ENCODE measurements at places on chromosomes 13 and 19.

- no peak for DNase-seq
These were observed 628 bp downstream of the BEST2 start for GRCh38 chr19:12752056-12752781.

GRCh38 chr19:38203197-38203596 lies 20.8 kb downstream of the DPF1 start:
- no peak for DNase-seq

DNA sequence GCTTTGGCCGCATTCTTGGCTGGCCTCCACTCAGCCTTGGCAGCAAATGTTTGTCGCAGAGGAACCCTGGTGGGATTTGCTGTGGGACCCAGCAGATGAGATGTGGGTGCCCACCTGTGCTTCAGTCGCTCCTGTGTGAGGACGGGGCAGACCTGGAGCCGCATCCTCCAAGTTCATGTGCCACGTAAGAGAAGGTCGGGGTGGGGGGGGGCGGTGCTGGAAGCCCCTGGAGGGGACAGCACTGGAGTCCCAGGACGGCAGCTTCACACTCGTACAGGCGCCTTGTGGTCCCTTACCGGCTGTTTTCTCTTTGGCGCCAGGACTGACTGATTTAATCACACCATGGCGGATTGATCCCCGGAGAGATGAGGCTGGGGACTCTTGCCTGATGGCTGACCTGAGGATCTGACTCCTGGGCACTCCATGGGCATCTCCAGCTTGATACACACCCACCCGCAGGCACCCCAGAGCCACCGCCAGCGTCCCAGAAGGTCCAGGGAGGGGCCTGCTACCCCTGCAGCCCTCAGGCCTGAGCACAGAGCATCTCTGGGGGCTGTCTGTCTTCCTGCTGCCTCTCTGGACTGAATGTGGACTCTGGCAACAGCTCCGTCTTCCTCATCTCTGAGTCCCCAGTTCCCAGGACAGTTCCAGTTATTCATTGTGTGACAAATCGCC lies 10.0 kb upstream of the GRTP1 start:
- no peak for DNase-seq

GRCh38 chr13:84413016-84413415 lies 530.7 kb upstream of the SLITRK1 start:
- DNase-seq: no peak

- peak; percentile 63 for DNase-seq
These were observed 545 bp downstream of the RAD23A start for GRCh38 chr19:12946092-12946721.

GRCh38 chr13:73212482-73212881 lies 153.7 kb downstream of the KLF5 start:
- no peak for DNase-seq

- DNase-seq: peak; percentile 67
These were observed 11.5 kb downstream of the TM6SF2 start for GRCh38 chr19:19261350-19262189.

DNA sequence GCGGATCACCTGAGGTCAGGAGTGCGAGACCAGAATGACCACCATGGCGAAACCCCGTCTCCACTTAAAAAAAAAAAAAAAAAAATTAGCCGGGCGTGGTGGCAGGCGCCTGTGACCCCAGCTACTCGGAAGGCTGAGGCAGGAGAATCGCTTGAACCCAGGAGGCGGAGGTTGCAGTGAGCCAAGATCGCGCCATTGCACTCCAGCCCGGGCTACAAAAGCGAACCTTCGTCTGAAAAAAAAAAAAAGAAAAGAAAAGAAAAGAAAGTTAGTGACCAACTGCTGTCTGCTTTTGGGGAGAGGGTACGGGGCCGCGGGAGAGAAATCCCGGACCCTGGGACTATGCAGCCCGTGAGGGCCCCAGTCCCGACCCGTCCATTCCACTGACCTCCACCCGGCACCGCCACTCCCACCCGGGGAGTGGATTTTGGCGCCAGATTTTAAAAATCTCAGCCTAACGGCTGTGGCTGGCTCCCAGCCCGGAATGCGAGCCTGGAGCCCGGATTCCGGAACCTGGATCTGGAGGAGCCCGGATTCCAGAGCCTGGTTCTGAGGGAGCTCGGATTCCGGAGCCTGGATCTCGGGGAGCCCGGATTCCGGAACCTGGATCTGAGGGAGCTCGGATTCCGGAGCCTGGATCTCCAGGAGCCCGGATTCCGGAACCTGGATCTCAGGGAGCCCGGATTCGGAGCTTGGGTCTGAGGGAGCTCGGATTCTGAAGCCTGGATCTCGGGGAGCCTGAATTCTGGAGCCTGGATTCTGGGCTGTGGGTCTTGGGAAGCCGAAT lies 6.1 kb upstream of the LMNB2 start:
- DNase-seq: peak; percentile 97

- DNase-seq: peak; percentile 36
These were observed 116.9 kb downstream of the KCTD12 start for GRCh38 chr13:76769271-76769791.

DNA sequence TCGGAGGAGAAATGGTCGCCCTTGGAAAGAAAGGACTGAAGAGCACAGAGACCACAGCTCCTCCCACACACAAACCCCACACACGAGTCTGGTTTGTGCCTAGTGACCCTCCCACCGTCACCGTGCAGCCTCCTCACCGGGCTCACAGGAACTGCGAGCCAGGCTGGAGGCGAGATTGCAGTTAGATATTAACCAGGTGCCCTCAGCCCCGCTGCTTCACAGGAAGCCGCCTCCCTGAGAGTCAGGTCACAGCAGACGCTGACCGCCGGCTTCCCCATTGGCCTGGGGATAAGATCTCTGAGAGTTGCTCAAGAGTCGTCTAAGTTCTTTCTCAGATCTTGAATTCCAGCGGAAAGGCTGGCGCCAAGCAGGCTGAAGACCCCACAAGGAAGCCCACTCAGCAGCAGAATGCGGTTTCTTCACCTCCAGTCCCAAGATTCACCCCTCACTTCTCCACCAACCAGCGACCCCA lies 870 bp downstream of the ZNF44 start:
- peak; percentile 71 for DNase-seq

DNA sequence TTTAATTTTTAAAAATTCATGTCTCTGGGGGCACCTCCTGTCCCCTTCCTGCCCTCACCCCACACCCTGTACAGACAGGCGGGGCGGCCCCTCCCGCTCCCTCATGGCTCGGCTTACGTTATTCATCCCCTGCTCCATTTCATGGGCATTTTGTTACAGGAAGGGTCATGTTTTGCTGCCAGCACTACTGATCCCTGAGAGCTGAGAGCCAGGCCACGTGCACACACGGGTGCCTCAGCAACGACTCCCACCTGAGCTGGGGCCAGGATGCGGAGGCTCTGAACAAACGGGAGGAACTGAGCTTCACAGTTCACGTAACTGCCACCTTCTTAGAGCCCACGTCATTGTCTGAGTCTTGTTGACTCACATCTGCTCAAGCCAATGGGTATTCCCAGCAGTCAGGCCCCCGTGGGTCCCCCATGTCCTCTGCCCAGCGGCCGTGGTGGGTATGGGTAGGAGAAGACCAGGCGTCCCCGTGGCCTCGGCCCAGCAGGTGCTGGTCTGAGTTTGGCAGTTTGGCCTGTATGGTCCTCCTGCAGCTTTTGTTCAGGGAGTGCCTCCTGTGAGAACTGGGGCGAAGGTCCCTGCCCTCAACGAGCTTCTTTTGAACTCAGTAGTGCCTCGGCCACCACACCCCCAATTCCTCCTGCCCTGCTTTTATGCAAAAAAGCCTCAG lies 16.4 kb upstream of the TMEM255B start:
- DNase-seq: no peak

- no peak for DNase-seq
These were observed 22.0 kb upstream of the STOML3 start for GRCh38 chr13:39012608-39013007.

- peak; percentile 49 for DNase-seq
These were observed 37.0 kb upstream of the FLT1 start for GRCh38 chr13:28531845-28532387.

- no peak for DNase-seq
These were observed 12.4 kb upstream of the ZSCAN4 start for GRCh38 chr19:57656346-57656745.

DNA sequence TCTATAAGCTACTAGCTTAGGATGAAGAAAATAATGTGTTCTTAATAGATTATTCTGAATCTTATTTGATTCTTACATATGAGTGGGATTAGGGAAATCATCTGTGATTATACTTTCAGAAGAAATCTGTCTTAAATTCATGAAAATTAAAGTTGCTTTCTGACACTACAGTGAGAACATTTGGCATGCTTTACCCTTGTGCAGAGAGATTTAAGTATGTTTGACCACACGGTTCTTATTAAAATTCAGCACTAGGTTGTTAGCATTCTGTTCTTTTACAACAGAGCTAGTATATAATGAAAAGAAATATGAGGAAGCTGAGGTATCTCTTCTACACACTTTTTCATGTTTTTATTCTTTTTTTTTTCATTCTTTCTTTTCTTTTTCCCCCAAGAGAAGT lies 2723.9 kb downstream of the PCDH9 start:
- no peak for DNase-seq

- DNase-seq: no peak
These were observed 112.9 kb upstream of the IRS2 start for GRCh38 chr13:109899316-109899715.

GRCh38 chr19:13835791-13836723 lies 40.8 kb downstream of the ZSWIM4 start:
- DNase-seq: no peak

DNA sequence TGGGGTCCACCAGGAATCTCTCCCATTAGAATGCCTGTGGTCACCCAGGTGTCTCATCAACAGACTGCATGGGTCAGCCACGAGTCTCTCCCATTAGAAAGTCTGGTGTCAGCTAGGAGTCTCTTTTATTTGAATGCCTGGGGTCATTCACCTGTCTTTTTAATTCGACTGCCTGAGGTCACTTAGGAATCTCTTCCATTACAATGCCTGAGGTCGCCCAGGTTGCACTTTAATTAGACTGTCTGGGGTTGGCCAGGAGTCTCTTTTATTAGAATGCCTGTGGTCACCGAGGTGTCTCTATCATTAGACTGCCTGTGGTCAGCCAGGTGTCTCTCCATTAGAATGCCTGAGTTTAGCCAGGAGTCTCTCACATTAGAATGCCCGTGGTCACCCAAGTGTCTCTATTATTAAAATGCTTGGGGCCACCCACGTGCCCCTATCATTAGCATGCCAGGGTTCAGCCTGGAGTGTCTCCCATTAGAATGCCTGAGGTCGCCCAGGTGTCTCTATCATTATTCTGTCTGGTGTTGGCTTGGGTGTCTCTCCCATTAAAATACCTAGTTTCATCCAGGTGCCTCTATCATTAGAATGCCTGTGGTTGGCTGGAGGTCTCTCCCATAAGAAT lies 1474.3 kb downstream of the UQCRFS1 start:
- no peak for DNase-seq

DNA sequence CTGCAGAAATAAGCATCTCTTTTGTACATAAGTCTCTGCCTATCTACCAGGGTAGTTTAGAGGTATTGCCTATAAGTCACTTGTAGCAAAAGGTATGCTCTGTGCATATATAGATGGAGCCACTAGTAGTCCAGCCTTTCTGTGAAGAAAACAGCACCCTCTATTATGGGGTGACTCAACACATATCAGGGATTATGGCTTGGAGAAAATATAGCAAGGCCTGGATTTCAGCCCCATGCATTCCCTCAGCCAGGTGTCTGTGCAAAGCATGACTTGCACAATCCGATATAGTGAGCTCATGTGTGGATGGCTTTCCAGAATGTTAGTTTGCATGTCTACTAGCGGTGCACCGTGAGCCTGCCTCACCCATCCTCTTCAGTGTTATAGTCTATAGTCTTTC lies 13.4 kb upstream of the NALCN start:
- DNase-seq: no peak

DNA sequence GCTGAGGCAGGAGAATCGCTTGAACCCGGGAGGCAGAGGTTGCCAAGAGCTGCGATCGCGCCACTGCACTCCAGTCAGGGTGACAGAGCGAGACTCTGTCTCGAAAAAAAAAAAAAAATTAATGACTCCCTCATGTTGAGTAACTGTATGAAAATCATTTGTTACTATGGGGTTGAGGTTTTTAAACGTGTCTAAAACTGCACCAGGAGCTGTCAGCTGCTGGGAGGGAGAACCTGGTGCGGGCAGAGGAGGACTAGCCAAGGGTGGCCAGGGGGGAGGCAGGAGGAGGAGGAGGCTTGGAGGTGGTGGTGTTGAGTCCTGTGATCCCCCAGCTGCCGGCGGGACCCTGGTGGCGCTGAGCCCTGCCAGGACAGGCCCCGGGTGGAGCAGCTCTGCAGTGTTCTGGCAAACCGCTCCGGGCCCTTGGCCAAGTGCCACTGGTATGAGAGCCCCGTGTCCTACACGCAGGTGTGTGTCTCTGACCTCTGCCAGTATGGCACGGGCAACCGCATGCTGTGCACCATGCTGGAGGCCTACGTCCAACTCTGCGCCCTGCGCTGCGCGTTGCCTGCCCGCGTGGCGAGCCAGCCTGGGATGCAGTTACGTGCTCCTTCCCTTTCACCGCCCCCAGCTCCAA lies 17.1 kb upstream of the FXYD3 start:
- no peak for DNase-seq

GRCh38 chr13:97417698-97418097 lies 16.3 kb upstream of the RAP2A start:
- no peak for DNase-seq

- peak; percentile 67 for DNase-seq
These were observed 237.4 kb downstream of the RGCC start for GRCh38 chr13:41694545-41695301.

DNA sequence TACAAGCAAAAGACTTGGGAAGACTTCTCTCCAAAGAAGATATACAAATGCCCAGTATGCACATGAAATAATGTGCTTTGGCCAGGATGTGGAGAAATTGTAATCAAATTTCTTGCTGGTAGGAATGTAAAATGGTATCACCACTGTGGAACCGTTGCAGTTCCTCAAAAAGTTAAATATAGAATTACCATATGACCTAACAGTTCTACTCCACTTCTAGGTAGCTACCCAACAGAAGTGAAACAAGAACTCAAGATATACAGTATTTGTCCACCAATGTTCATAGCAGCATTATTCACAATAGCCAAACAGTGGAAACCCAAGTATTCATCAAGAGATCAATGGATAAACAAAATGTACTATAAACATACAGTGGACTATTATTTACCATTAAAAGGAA lies 95.0 kb upstream of the KLF5 start:
- DNase-seq: no peak

DNA sequence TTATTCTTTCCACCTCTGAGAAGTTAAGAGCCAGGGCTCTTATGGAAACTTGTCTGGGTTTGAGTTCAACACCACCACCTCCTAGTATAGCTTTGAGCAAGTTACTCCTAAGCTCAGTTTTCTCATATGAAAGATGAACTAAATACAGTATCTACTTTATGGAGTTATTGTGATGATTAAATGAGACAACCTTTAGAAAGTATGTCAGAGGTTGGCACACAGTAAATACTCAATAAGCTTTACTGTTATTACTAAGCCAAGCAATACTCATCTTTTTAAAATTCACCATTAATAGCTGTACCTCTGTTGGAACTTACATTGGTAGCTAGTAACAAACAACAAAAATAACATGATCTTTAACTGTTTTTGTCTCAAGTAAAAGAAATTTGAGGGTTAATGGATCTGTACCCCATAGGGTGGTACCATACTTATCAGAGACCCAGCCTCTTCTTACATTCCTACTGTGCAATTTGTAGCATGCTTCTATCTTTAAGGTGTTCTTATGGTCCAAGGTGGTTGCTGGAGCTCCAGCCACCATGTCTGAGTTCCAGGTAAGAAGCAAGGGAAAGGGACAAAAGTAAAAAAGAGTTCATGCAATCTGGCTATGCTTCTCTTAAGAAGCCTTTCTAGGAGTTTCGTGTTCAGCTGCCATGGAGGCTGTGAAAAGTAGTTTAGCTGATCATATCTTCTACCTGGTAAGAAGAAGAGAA lies 24.1 kb upstream of the NDFIP2 start:
- DNase-seq: no peak
